EL (cell line): ENCODE measurements at places on chromosomes 11 and 22.

DNA sequence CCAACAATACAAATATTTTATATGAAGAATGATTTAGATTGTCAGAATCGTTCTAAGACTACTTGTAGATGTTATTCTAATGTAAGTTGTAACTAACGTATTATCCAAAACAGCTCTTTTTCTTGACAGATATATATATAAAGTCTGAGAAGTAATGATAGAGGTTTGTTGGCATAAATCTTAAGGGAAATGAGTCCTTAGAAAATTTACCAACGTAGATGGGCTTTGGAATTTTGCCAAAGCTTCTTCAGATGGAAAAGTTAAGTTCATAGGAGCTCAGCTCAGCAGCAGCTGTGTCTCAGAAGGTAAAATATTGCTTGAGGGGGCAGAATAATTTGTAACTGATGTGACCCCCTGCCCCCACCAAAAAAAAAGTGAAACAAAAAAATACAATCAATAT lies 66.7 kb downstream of the BID start:
- peak; percentile 20 for DNase-seq

GRCh38 chr11:121467471-121467870 lies 14.7 kb upstream of the SORL1-AS1 start:
- DNase-seq: no peak

GRCh38 chr22:37677493-37677974 lies 2.1 kb downstream of the LGALS1 start:
- DNase-seq: no peak

GRCh38 chr11:40292721-40293508 lies 1166.5 kb downstream of the LRRC4C start:
- DNase-seq: no peak

GRCh38 chr11:109867784-109868183 lies 225.4 kb upstream of the ZC3H12C start:
- no peak for DNase-seq

DNA sequence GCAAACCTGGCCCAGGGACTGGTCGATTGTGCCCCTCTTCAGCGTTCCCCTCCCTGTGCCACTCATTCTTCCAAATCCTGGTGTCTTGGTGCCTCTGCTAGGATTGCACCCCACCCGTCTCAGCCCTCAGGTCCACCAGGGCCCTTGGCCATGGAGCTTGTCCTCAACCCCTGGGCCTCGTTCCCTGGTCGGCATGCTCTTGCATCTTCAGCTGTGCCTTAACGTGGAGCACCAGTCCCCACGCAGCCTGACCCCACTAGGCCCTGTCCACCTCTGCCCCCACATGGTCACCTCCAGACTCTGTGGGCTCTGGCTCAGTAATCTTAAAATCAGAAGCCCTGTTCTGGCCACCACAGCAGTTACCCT lies 61.1 kb downstream of the OSBP2 start:
- no peak for DNase-seq
